ENCODE measurements at places on chromosomes 12 and 14.

GRCh38 chr12:50597200-50598195 lies 92.7 kb downstream of the DIP2B start:
- DNase-seq, result peak; percentile 53

GRCh38 chr14:103067231-103067954 lies 10.0 kb upstream of the CDC42BPB start:
- DNase-seq, result no peak

DNA sequence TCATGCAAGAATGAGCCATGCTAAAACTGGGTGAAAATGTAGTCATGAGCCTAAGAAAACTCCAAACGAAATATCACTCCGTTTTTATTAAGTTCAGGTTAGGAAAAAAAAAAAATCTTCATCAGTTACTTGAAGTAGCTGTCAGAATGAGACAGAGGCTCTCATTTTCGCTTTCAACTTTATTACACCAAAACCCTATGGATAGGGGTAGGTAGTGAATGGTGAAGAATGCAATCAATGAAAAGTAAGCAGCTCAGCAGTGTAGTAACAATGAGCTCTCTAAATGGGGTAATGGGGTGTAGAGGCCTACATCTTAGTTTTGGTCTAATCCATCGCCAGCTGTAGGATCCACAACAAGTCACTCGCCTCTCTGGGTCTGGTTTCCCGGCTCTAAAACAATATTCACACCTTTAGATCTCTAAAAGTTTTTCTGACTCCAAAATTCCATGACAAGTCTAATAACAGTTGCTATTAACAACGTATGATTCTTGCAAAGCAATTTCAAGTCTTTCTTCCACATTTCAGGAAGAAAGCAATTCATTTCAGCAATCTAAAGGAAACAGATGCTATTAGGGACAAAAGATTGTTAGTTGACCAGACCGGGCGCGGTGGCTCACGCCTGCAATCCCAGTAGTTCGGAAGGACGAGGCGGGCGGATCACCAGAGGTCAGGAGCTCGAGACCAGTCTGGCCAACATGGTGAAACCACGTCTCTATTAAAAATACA lies 1.7 kb downstream of the BTBD7 start:
- no peak for DNase-seq

DNA sequence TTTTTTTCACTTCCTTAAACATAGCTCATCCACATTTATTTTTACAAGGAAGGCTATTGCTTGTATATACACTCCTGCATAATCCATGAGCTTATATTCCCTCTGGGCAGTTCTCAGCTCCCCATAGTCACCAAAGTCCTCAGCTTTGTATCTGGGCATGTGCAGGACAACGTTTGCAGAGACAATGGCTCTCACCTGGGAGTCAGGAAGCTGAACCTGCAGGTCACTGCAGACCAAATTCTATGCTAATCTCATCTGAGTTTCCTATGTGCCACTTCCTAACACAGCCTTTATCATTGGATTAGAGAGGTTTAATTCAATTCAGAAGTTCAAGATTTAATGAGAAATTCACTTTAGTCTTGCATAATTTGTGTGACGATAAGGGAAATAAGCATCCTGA lies 131.5 kb downstream of the KCNK10 start:
- no peak for DNase-seq

DNA sequence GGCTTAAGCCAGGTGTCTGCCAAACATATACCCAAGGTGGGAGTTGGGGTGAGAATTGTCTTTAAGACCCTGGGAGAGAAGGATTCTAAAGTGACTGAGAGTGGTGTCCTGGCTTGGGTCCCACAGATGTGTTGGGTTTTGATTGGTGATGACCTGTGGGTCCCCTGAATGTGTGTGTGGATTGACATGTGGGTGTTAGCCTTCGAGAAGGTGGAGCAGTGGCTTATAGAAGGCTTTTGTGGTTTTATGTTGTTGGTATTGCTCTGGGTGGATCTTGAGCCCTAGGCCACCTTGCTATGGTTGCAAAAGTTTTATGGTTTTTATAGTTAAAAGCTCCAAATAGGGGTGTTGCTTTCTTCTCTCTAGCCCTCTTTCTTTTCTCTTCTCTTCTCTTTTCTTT lies 29.7 kb downstream of the PLEKHG3 start:
- DNase-seq, result no peak

DNA sequence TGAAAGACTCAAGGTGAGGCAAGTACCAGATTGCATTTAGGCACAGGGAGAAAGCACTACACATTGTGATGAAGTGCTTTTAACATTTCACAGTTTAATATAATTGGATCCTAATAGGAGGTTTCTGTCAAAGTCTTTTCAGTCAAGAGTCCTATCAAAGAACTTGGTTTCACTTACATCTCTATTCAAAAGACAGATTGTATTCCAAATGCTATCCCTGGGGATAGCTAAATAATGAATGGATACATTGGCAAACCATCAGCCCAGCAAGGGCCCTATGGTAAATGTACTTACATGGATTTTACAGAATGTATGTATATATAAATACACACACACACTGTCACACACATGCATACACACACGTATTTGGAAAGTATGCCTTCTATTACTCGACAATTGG lies 655.5 kb upstream of the FLRT2 start:
- DNase-seq, result no peak

DNA sequence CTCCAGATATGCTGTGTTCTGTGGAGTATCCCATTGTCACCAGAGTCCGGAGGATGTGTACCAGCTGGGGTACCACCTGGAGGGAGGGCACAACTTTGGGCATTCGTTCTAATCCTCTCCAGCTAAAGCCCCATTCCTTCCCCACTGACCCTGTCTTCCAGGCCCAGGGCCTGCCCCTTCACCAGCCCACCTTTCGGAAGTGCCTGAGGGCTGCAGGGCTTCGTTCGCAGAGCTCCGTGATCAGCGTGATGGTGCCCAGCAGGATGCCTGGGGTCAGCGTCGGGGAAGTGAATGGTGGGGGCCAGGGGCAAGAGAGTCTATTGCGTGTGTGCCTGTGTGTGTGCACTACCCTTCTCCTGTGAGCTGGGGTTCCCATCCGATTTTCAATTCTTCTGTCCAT lies 2.0 kb downstream of the AP1G2 start:
- DNase-seq, result no peak

GRCh38 chr14:74578479-74578878 lies 33.6 kb downstream of the LTBP2 start:
- DNase-seq, result no peak

- no peak for DNase-seq
These were observed 46.2 kb upstream of the GRIP1 start for GRCh38 chr12:66725031-66725430.

GRCh38 chr12:13724136-13724535 lies 257.3 kb downstream of the GRIN2B start:
- DNase-seq, result no peak

GRCh38 chr14:63659726-63660125 lies 18.1 kb upstream of the WDR89 start:
- DNase-seq, result no peak

DNA sequence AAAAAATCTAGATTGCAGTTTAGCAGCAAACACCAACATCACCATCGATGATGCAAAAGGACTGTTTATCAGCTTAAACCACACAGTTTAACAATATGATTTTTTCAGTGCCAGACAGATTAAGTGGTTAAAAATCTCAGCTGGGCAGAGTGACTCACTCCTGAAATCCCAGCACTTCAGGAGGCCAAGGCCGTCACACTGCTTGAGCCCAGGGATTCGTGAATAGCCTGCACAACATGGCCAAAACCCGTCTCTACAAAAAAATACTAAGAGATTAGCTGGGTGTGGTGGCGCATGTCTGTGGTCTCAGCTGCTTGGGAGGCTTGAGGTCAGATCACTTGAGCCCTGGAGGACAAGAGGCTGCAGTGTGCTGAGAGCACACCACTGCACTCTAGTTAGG lies 8.9 kb downstream of the RSRC2 start:
- no peak for DNase-seq

DNA sequence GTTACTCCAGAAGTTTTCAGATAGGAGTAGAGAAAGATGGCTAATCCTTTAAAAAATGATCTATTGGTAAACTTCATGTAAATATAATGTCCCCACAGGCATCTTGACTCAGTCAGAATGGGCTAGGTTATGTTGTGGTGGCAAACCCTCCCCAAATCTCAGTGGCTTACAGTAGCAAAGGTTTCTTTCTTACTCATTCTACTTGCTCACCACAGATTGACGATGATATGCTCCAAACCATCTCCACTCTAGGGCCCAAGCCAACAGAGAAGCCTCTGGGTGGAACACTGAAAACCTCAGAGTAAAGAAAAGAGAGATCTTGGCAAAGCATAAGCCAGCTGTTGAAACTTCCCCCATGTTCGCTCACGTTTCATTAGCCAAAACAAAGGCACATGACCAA lies 146.4 kb downstream of the EMP1 start:
- DNase-seq, result no peak

DNA sequence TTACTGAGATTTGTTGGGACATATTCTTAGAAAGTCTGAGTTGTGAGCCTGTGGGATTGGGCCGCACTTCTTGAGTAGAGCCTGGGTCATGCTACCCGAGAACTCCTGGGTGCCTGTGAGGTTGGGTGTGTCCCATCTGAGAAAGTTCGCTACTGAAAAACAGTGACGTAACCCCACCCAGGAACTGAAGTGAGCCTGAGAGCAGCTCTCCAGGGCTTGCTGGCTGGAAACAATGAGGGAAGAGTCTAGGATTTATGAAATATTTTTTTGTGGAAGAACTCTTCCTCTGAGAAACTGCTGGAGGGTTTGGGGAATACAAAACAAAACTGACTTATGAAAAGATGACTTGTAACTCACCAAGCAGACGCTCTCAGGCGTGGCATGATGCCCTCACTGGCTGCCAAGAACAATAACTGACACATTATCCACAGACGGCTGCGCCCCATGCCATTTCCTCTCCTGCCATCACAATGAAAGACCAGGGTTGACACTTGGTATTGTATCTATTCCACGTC lies 69.2 kb downstream of the RASSF3 start:
- peak; percentile 43 for DNase-seq

GRCh38 chr12:7629465-7629864 lies 36.2 kb downstream of the APOBEC1 start:
- no peak for DNase-seq

DNA sequence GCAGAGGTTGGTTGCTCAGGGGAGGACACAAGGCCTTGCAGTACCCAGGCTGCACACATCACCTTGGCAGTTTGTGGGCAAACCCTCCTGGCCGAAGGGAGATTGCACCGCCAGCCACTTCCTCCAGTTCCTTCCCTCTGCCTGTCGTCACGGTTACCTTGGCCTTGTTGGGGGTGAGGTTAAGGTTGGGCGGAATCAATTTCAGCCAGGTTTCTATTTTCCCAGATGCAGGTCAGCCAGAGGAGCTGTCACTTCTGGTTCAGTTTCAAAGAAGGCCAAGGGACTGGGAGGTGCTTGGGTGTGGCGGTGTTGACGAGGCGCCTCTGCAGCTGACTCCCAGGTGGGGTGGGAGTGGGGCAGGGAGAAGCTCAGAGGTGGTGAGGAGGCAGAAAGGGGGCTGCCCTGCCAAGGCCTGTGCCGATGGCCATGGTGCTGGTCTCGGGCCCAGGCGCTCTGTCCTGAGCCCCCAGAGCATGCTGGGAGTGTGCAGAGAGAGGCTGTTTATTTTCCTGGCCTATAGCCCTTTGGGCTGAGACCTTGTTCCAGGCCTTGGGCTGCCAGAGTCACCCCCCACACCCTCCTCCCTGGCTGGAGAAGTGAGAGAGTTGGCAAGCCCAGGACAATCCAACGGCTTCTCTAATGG lies 31.4 kb downstream of the JDP2 start:
- no peak for DNase-seq

DNA sequence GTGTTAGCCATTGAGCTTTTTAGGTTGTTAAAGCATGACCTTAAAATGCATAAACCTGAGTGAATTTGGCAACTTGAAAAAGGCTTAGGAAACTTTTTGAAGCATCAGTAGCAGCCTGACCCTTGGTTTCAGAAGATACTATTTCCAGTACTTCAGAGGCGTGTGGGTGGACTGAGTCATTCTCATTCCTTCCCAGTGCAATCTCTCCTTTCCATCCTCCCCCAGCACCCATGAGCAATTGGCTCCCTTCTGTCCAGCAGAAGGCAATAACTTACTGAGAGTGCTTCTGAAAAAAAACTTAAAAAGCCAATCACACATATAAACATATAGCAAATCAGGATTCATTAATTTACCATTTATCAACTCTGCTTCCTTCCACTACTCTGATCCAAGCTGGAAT lies 299.3 kb upstream of the STXBP6 start:
- DNase-seq, result no peak

DNA sequence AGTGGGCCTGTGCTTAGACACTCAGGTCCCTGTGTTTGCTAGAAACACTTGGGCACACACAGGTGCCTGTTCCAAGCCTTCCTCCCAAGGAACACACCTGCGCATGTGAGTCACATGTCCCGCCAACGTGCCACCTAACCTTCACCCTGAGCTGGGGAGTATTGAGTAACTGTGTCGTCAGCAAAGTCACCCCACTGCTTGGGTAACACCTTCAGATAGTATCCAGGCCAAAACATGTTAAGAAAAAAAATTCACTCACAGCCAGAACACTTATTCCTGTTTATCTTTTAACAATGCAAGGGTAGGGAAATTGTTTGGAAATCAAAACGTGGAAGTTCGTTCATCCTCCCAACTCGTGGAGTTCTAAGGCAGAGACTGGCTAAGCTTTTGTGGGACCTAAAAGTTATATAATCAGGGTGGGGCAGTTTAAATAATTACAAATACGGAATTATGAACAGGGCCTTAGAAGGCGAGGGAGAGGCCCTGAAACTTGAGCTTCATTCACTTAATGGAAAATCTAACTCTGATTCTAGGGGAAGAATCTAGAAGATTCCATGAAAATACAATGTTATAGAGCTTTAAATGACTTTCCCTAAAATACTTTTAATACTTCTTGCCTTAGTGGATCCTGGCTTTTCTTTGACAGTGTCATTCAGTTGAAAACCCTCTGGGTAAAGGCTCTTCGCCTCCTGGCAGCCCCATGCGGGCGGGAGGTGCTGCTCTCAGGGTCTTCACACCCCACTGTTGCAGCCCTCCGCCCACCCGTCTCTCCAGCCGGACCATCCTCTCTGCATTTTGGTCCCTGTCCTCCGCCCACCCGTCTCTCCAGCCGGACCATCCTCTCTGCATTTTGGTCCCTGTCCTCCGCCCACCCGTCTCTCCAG lies 30.3 kb upstream of the ADIPOR2 start:
- peak; percentile 41 for DNase-seq

GRCh38 chr14:45716572-45716971 lies 463.6 kb upstream of the MIS18BP1 start:
- DNase-seq, result no peak

GRCh38 chr14:27623782-27624181 lies 1025.9 kb upstream of the NOVA1 start:
- DNase-seq, result no peak

DNA sequence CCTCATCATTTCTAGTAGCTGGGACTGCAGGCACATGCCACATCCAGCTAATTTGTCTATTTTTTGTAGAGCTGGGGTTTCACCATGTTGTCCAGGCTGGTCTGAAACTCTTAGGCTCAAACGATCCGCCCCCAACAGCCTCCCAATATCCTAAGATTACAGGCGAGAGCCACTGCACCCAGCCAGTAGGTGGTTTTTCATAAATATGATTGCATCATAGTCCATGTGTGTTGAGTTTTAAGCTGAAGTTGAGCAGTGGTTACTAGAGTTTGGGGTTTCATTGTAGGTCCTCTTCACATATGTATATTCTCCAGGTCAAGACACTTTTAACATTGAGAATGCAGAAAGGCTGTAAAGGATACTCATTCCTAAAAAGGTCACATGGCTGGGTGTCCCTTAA lies 13.1 kb upstream of the TNS2 start:
- no peak for DNase-seq
